Anterior cingulate cortex (tissue), 58 donors: ENCODE measurements at places on chromosomes 7 and 10.

DNA sequence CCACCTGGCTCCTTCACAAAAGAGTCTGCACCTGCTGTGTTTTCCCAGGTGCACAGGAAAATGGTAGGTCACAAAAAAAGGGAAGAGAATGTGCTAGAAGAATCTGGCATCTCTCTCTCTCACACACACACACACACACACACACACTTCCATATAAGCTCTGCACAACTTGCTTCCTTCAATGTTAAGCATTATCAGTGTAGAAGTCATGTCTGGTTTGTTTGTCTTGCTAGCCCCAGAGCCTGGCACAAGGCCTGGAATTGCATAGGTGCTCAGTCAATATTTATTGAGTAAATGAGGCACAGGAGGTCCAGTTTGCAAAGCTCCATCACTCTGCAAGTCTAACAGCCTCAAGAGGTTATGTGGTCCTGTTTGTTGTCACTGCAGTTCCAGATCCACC, 867.3 kb upstream of the AUTS2 start:
- DNase-seq, result no peak

GRCh38 chr10:113086282-113086681, 136.2 kb downstream of the TCF7L2 start:
- no peak for DNase-seq

GRCh38 chr7:77537136-77537777, at the start of gene PTPN12:
Gene PTPN12 (plus strand): TSS chr7:77537295. CDS start chr7:77537547, 252 bp downstream.
- peak; percentile 53 for DNase-seq

DNA sequence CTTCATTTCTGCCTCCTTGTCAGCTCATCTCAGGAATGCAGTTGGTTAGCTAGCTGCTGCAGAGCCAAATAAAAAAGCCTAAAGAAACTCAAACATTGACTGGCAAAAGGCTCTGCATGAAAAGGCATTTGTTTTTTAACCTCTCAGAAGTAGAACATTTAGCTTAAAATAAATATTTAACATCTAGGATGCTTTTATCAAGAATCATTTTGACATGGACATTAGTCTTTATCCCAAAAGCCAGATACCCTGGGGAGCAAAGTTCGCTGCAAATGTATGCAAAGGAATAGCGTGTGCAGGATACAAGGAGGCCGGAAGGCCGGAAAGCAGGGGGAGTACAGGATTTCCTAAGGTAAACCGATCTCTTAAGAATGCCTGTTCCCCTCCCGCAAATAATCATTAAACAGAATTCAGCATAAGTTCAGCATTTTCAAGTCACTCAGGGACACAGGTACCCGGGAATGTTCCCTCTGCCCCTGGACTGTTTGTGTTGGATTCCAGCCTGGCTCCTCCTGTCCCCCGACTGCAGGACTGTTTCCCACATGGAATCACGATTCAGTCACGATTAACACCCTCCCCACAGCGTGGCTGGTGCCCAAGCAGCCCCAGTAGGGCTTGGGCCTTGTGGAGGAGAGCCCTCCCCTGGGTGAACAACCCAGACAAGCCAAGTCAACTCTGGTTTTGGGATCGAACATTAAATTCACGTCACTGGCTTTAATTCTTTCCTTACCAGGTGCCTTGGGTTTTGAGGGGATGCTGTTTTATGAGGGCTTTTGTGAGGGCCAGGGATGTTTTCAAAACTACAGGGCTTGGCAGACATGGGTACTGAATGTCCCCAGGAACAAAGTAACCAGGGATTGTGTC, 97.8 kb downstream of the HIPK2 start:
- no peak for DNase-seq

DNA sequence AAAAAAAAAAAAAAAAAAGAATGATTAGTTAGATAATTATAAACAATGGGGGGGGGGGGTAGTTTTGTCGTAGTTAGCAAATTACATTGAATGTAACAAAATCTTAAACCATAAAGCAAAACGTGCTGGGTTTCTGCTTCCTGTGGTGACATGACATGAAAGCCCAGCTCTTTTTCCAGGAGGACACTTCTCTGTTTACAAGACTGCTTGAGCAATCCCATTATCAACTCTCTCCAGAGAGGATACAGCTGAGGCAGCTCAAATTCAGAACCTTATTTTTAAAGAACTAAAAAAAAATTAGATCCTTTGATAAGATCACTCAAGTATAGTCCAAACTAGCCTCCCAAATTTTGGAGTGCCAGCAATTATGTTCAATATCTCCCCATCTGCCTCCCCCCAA, 58.6 kb downstream of the ADRB1 start:
- no peak for DNase-seq

DNA sequence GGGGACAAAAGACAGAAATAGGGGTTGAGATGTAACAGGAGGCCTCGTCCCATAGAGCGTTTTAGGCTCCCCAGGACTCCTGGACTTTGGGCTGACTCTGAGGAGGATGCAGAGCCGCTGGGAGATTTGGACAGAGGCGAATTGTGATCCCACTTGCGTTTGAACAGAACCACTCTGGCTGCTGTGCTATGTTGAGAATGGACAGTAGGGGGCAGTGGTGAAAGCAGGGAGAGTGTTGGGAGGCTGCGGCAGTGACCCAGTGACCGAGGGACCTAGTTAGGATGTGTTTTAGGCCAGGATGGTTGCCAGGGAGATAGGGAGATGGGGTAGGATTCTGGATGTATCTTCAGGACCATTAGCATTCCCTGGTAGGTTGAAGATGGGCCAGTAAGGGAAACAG, 271.6 kb downstream of the CCDC3 start:
- no peak for DNase-seq

DNA sequence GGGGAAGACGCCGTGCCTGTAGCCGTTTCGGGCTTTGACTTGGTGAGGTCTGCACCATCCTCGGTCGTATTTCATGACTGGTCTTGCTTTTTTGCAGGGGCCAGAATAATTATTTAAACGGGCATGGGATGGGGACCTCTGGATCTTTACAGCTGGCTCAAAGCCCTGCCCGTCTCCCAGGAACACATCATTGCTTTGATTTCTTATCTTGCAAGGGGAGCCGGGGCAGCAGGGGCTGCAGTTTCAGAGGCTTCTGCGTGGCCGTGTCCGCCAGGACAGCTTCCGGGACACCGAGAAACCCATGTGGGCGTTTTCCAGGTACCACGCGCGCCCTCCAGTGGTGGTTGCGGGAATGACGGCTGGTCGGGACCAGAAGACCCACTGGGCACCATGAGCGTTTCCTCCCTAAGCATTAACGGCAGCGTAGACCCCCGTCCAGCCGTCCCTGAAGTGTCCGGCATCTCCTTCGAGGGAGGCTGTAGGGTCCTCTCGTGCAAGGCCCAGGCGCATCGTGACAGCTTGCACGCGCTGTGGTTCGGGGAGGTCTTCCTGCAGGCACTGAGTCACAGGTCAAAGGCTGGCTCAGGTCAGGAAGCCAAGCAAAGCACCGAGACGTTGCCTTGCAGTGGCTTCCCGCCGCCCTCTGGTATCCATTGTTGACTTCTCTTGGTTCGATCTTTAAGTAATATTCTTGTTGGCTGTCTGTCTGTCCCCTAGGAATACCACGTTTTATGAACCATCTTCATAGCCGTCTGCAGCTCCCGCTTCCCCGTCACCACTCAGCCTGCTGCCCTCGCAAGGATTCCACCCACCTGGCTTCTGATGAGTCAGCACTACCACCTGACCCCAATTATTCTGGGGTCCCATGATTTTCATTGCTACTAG, 16.2 kb upstream of the ZFAND2A start:
- peak; percentile 38 for DNase-seq

- no peak for DNase-seq
Measured at GRCh38 chr10:11805792-11806191, 17.4 kb upstream of the PROSER2 start.

- no peak for DNase-seq
Measured at GRCh38 chr10:120195984-120196712, 260.9 kb upstream of the PLPP4 start.

GRCh38 chr7:84070770-84071169, 123.8 kb downstream of the SEMA3A start:
- DNase-seq, result no peak

- DNase-seq, result no peak
Measured at GRCh38 chr7:34117573-34117972, 212.2 kb downstream of the BMPER start.

DNA sequence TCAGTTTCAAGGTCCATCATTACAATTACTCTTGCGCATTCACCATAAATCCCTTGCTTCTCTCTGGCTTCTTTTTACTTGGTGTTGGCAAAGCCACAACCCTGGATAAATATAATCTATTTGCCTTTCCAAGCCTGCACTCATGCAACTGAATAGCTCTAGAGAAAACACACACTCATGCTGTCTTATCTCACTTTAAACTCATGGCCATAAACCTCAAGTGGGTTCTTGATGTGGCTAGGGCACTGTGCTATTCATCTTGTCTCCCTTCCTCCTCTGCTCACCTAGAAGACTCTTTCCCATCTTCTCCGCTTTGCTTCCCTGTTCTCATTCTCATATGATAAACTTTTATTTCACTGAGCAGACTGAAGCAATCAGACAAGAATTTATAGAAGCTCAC, 165.4 kb upstream of the MTPN start:
- no peak for DNase-seq

DNA sequence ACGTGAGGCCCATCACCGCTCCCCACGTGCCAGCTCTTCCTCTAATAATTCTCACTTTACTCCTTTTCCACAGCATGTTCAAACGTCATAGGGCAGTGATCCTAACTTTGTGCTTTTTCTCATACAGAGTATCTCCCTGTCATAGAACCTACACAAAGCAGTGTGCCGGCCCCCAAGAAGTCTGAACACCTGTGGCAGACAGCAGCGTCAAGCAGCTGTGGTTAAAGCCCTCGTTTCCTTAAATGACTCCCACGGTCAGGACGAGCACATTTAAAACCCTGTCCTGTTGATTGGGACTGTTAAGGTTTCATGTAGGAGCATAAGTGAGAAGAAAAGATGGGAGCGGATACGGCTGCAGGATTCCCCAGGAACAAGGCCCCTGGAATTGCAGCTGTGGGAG, 267.2 kb downstream of the DIP2C start:
- DNase-seq, result no peak

- DNase-seq, result peak; percentile 17
Measured at GRCh38 chr7:55502124-55502857, 70.0 kb downstream of the VOPP1 start.

DNA sequence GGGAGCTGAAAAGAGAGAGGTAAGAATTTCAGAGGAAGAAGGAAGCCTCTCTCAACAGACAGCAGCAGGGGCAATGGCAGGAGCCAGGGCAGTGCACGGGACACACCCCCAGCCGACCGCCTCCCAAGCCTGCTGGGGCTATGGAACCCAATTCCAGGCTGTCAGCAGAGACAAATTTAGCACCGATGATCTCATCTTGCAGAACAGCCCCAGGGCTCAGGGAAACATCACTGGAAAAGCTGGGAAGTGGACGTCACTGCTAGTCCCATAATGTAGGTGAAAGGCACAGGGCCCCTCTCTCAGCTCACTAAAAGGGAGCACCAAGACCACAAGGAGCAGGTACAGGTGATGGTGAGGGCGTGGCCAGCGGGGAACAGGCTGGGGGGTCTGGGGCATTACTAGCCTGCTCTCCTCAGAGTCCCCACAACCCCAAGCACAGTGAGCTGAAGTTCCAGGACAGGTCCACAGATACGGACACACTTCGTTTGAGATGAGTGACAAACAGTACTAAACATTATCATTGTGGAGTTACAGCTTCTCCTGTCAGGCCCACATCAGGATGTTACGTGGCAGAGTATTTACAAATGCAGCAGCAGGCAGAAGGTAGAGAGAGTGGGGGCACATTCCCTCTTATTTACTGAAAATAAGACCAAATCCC, 103.7 kb downstream of the PLXNA4 start:
- DNase-seq, result no peak

DNA sequence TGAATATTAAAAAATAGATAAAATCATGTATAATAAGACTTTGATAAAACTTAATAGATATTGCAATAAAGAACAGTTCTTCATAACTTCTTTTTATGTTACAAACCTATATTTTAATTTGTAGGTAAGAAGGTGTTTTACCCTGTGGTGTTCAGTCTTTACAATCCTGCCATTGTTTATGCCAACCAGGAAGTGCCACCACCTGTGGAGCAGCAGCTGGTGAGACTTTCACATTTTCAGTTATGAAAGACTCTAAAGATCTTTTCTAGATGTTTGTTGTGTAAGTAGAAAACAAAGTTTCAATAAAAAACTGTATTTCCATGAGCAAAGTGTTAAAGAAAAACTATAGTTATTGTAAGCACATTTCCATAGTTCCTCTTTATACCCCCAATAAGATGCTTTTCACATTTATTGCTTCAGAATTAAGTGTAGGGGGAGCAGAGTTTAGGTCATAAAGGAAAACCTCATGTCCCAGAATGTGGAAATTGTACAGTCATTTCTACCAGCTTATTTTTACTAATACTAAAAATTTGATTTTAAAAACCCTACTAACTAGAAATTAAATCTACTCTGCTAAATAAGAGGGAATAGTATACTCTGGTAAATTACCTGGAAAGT, 28.7 kb downstream of the CSGALNACT2 start:
- no peak for DNase-seq

GRCh38 chr7:141416650-141417270, 134.4 kb upstream of the AGK start:
- no peak for DNase-seq

- DNase-seq, result no peak
Measured at GRCh38 chr7:127789031-127789430, 137.0 kb downstream of the SND1 start.

DNA sequence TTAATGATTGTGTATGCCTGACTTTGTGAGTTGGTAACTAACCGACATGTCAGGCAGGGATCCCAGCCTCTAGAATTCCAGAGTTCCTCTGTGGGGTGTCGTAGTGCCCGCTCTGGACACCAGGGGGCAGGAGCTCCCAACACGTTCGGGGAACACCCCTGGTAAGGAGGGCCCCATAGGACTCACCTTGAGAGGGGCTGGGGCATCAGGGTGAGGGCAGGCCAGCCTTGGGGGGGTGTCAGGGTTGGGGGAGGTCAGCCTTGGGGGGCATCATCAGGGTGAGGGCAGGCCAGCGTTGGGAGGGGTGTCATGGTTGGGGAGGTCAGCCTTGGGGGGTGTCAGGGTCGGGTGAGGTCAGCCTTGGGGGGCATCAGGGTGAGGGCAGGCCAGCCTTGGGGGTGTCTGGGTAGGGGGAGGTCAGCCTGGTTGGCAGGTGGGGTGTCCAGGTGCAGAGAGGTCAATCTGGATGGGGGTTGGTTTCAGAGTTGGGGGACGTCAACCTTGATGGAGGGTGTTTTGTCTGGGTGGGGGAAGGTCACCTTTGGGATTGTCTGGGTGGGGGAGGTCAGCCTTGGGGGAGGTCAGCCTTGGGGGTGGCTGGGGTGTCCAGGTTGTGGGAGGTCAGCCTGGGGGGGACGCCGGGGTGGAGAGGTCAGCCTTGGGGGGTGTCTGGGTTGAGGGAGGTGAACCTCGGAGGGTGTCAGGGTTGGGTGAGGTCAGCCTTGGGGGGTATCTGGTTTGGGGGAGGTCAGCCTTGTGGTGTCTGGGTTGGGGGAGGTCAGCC, 45.6 kb upstream of the SUN1 start:
- peak; percentile 45 for DNase-seq
